Right lobe of liver (tissue), 6 donors: ENCODE measurements at places on chromosomes 7 and 10. TPM values are rescaled to one million over a fixed set of nuclear protein-coding genes. Genes with fewer than 3 reads are reported as not detected.
A peak's percentile ranks its signal among the peaks of the same experiment; 100 is the strongest.

Gene ARHGAP22
- total RNA-seq, result 0.39 TPM

Gene HTR5A
- not detected for total RNA-seq

Gene ASB10
- not detected for total RNA-seq

Gene MINDY4
- total RNA-seq, result 2.5 TPM

Gene C7orf57
- total RNA-seq, result not detected

DNA sequence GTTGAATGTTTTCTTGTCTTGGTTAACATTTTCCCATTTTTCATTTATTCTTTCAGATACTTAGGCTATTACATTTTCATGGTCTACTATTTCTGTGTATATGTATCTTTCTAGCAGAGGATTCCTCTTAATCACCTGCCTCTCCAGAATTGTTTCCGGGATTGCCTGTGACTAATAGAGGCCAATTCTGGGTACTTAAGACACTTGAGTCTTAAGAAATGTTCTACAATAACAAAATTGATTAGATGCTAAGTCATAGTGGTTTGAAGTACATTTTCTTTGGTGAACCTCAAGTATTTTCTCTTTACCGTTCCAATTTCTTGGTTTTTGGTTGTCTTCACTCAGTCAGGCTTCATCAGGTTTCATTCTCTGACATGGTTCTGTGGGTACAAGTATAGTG, 26.4 kb downstream of the BBS9 start:
- H3K4me1 ChIP-seq, result no peaks in the 10 kb centered on the region
- H3K27ac ChIP-seq, result no peak overlapping the region
- H3K36me3 ChIP-seq, result no peaks in the 10 kb centered on the region
- DNase-seq, result no peak

GRCh38 chr7:100607111-100607510, 4.9 kb downstream of the PCOLCE start:
- H3K27me3 ChIP-seq, result no peaks in the 10 kb centered on the region
- DNase-seq, result no peak

DNA sequence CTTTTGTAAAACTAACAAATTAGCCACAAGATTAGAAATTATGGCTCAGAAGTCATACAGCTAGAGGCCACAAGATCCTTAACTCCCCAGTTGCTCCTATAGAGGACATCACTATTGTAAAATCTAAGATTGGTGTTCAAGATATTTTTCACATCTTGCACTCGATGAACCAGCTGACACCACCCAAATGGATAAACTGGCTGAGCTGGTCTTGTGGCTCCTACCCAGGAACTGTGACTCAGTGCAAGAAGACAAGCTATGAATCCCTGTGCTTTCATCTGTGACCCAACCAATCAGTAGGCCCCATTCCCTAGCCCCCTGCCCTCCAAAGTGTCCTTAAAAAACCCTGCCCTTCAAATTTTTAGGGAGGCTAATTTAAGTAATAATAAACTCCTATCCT, 27.9 kb upstream of the R3HCC1L start:
- no peaks in the 10 kb centered on the region for H3K4me1 ChIP-seq
- H3K27ac ChIP-seq, result no peak overlapping the region
- H3K4me3 ChIP-seq, result no peak overlapping the region
- no peak for DNase-seq
- no peaks in the 10 kb centered on the region for H3K27me3 ChIP-seq
- no peaks in the 10 kb centered on the region for H3K36me3 ChIP-seq

DNA sequence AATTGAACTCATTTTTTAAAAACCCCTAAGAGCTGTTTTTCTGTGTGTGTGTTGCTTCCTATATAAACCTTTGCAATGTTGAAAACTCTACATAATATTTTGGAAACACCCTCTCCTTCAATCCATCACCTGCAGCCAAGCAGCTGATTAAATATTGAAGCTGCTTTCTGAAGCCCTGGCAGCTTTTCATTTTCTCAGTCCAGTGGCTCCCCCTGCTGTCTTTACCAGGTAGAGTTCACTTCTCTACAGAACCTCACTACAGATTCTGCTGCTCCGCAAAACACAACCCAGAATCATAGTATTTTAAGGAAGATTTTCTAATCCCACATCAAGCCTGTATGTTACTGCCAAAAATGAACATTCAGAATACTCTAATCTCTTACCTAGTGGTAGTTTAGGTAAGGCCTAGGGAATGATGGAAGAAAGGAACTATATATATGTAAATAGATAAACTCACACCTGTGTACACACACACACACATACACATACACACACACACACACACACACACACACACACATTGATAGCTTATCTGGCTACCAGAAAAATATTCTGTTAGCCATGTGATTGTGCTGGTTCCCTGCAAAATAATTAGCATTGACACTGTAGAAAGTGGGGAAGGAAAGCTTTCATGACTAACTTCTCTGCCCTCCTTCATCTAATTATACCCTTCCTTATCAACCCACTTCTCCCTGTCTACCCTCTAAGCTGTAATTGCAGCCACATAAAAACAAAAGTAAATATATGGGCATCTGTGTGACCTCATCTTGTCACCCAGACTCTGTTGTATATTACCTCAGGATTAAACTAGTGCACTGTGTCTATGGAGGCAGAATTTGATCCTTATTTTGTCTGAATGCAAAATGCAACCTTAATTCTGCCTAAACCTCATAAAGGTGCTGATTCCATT, 229.5 kb upstream of the FZD1 start:
- no peak for DNase-seq
- no peaks in the 10 kb centered on the region for H3K27me3 ChIP-seq
- no peak overlapping the region for H3K27ac ChIP-seq
- no peaks in the 10 kb centered on the region for H3K36me3 ChIP-seq

DNA sequence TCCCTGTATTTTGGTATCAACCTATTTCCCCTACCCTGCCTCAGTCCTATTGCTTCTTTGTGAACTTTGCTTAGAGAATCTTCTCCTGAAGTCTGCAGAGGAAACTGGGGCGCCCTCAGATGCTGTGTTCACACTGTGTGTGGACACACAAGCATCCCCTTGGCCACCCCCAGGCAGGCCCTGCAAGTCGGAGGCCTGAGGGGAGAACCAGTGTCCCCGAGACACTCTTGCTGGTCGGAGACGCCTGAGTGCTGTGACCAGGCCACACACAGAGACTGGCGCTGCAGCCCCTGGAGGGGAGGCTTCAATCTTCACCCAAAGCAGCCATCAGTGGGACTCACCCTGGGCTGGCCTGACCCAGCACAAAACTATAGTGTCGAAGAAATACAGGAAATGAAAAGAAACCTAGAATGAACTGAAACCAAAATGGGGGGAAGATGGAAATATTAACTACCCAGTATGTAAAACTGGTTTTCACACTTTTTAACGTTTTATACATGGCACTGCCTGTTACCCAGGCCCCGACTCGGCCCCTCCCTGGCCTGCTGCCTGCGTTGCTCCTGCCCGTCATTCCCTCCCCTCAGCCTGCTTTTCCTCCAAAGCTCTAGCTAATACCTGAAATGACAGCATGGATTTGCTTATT, 48.4 kb upstream of the FAM20C start:
- no peaks in the 10 kb centered on the region for H3K36me3 ChIP-seq
- H3K4me1 ChIP-seq, result peaks cover 21% of the 10 kb centered on the region
- H3K27ac ChIP-seq, result peak overlapping the region; percentile 79
- H3K4me3 ChIP-seq, result no peak overlapping the region

DNA sequence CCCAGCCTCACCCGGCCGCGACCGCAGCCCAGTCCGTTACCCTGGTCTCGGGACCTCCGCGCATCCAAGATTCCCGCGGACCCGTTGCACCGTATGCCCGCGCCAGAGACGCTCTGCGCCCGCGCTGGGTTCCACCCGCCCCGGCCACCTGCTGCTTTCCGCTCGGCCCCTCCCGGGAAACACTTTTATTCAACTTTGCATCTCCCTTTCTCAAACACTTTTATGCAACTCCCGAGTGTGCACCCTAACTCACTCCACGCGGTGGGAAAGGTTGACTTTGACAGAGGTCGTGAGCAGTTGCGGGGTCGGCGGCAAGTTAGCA, at the start of gene ODAD2:
Gene ODAD2, minus strand, starts transcription at position 126 of the 322 bp plus-strand sequence. CDS start 3,937 bp downstream, outside the sequence.
- H3K36me3 ChIP-seq, result no peaks in the 10 kb centered on the region
- no peaks in the 10 kb centered on the region for H3K27me3 ChIP-seq
- H3K4me3 ChIP-seq, result peak within 1 kb of the TSS; percentile 59
- H3K4me1 ChIP-seq, result no peaks in the 10 kb centered on the region
- H3K27ac ChIP-seq, result no peak within 1 kb of the TSS
- no peak for DNase-seq

- no peak overlapping the region for H3K27ac ChIP-seq
- no peak for DNase-seq
- no peaks in the 10 kb centered on the region for H3K4me1 ChIP-seq
- H3K27me3 ChIP-seq, result no peaks in the 10 kb centered on the region
- H3K4me3 ChIP-seq, result no peak overlapping the region
Observed at GRCh38 chr10:107971411-107971810, 806.9 kb upstream of the SORCS1 start.

DNA sequence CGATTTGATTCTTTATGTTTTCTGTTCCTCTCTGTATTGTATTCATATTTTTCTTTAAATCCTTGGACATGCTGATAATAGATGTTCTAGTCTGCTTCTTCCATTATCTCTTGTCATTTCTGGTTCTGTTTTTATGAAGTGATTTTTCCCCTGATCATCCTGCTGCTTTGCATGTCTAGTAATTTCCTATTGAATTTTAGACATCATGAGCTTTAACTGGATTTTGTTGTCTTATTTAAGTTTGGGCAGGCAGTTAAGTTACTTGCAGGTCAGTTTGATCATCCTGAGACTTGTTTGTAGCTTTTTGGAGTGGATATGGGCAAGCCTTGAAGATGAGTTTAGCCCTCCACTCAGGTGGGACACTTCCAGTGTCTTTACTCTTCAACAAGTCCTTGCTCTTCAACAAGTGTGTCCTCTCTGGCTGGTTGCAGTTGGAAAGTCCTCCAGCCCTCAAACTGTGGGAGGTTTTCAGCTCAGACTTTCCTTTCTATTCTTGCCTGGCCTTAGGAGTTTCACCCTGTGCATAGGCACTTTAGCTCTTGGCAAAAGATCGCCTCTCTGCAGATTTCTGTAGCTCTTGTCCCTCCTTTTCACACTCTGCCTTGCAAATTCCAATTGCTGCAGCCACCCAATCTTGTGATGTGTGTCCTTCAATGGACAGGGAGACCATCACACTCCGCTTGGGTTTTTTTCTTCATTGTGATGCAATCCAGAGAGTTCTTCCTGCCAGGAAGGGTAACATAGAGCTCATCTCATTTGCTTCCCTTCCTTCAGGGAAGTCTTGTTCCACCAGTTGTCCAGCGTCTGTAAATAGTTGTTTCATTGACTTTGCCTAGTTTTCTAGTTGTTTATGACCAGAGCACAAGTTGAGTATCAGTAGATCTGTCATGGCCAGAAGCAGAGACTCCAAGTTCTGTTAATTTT, 197.2 kb upstream of the SH2B2 start:
- H3K4me3 ChIP-seq, result no peak overlapping the region
- H3K36me3 ChIP-seq, result no peaks in the 10 kb centered on the region
- H3K4me1 ChIP-seq, result no peaks in the 10 kb centered on the region

DNA sequence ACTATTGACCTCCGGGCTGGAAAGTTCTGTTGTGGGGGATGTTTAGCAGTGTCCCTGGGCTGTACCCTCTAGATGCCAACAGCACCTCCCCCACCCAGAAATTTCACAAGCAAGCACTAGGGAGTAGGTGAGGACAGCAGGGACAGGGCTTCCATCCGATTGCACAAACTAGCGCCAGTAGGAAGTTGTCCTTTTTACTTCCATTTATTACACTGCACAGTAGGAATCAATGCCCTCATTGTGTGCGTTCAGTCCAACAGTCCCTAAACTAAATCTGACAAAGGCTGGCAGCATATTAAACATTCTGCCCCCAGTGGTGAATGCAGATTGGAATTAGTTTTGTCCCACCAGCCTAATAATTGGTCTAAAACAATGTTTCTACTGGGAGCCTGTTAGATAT, 6.4 kb upstream of the SOSTDC1 start:
- H3K27ac ChIP-seq, result no peak overlapping the region
- no peak for DNase-seq
- H3K4me1 ChIP-seq, result no peaks in the 10 kb centered on the region
- H3K36me3 ChIP-seq, result no peaks in the 10 kb centered on the region

DNA sequence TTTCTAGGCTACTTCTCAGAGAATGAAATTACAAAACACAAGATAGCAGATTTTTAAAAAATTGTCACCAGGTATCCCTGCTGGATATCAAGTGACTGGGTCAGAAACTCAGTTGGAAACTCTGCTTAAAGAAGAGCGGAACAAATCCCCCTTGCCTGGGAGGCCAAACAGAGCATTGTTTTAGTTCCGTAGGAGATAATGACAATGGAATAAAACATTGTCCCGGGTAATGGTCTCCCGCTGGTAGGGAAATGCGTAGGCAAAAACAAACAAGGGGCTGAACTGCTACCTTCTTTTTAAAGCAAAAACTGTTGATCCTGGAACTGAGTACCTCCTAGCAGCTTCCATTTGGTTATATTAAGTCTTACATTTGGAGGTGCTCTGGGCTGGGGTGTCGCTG, 21.3 kb upstream of the VAX1 start:
- no peak overlapping the region for H3K27ac ChIP-seq
- H3K4me1 ChIP-seq, result peaks cover 11% of the 10 kb centered on the region
- H3K27me3 ChIP-seq, result peaks cover 9% of the 10 kb centered on the region
- DNase-seq, result no peak

DNA sequence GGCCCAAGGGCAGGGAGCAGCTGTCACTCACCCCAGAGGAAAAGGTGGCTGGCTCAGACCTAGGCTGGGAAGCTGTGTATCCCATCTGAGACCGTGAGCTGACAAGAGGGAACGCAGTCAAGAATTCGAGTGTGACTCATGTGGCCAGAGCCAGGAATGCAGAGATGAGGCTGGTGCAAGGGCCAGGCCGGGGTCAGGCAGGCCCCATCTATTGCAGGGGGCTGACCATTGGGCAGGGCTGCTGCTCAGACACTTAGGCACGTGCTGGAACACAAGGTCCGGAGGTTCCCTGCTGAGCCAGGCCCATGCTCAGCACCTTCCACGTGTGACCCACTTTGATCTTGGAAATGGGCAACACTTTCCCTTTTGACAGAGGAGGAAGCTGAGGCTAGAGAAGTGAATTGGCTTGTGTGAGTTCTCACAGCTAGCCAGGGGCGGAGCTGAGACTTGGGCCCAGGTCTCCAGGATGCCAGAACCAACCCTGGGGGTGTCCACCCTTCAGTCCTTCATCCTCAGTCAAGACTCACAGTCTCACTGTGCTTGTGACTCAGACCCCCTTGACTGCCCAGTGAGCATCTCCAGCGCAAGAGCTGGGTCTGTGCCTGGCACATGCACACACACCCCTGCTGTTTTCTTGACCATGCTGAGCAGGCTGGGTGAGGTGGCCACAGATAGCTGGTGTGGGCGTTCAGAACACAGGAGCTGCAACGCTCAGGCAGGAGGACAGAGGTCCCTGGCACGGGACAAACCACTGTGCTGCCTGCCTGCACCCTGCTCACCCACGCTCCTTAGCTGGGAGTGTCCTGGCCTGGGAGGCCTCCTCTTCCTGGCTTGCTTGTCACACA, 47.6 kb upstream of the PPIF start:
- H3K27me3 ChIP-seq, result no peaks in the 10 kb centered on the region
- no peak overlapping the region for H3K27ac ChIP-seq
- H3K36me3 ChIP-seq, result peaks cover 46% of the 10 kb centered on the region

DNA sequence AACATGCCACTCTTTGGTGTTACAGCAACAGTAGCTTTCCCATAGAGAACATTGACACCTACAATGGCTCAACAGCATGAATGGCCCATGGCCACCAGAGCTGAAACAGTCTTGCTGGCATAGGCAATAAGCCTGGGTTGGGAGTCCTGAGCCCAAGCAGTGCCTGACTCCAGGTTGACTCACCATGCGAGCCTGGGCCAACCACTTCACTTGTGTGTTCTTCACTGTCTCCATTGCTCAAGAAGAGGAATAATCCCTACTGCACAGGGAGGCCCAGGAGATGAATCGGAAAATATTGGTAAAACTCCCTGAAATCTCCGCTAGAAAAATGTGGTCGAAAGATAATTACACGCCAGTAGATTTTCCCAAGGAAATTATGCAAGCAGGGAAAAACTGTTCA, 89.2 kb upstream of the INHBA start:
- no peak for DNase-seq
- no peaks in the 10 kb centered on the region for H3K36me3 ChIP-seq
- H3K27me3 ChIP-seq, result no peaks in the 10 kb centered on the region
- no peak overlapping the region for H3K27ac ChIP-seq
- no peak overlapping the region for H3K4me3 ChIP-seq
- no peaks in the 10 kb centered on the region for H3K4me1 ChIP-seq
